ENCODE measurements at places on chromosomes 16 and 17.

GRCh38 chr16:57137043-57137442 is 44.7 kb downstream of the CPNE2 start:
- no peak for DNase-seq

DNA sequence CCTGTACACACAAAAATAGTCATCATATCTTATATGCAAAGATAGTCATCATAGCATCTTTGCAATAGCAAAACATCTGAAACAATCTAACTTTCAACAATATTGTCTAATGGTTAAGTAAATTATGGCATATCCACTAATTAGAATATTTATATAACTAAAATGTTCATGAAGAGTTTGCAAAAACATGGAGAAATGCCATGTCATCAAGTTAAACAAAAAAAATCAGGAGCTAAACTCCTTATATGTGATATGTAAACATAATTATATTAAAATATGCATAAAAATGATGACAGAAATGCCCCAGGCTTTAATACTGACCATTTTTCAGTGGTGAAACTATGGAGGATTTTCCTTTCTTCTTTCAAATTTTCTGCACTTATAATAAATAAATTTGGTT is 22.3 kb upstream of the XYLT1 start:
- no peak for DNase-seq

GRCh38 chr16:11361701-11362451 is 16.6 kb downstream of the RMI2 start:
- DNase-seq, result no peak

DNA sequence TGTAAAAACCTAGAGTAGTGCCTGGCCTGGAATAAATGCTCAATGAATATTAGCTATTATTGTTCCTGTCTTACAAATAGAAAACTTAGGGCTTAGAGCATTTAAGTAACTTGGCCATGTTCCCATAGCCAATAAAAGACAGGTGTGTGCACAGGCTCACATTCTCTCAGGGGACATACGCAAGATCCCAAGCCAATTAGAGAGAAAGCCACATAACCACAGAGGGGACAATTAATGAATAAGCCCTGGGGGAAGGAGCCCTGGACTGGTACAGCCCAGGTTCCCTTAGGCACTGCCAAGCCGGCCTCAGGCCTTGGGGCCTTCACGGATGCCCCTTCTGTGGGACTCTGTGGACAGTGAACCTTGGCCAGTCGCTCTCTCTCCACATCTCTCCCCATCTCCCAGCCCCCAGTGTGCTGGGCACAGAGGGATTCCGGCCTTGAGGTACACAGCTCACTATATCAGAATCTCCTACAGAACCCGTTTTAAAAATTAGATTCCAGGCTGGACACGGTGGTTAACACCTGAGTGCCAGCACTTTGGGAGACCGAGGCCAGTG is 27.3 kb upstream of the ABCC12 start:
- no peak for DNase-seq

- no peak for DNase-seq
Measured at GRCh38 chr16:54171626-54172537, 114.7 kb downstream of the IRX3 start.

DNA sequence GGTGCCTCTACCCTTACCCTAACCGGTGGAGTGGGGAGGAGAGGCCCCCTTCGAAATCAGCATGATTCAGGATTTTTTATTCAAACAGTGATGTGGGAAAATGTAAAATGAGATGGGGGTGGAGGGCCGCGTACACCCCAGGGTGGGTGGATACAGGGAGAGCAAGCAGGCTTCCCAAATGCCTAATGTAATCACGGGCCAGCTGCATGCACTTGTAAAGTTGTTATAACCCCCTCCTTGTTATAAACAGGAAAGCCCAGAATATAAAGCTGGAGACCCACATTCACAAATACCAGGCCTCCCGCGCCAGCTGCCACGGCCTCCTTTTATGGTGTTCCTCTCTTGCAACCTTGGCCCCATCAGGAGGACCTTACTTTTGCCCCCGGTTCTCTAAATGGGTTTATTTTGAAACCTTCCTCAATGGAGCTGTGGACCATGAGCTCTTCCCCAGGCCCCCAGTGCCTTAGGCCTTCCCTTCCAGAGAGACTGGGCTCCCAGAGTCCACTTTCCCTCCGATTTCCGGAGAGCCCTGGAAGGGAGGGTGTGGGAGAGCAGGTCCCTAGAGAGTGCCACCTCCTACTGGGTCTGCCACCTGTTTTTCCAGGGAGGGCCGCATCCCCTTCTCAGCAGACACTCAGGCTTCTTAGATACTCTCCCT is 906 bp upstream of the FOXL1 start:
- no peak for DNase-seq

DNA sequence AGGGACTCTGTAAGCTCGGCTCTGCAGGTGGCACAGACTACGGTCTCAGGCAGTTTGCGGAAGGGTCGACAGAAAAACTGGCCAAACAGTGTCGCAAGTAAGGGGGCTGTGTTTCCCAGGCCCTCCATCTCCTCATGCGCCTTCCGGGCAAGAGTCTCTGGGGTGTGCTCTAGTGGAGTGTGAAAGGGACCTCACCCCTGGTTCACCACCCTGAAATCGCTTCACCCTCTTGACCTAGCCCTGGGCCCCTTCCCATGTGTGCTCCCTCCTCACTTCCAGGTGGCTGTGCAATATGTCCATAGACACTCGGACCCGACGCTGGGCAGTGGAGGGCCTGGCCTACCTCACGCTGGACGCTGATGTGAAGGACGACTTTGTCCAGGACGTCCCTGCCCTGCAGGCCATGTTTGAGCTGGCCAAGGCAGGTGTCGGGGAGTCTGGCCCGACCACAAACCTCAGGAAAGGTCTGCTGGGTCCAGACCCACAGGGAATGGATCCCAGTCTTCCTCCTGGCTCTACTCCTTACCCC is 22.3 kb downstream of the UNC45B start:
- DNase-seq, result no peak

DNA sequence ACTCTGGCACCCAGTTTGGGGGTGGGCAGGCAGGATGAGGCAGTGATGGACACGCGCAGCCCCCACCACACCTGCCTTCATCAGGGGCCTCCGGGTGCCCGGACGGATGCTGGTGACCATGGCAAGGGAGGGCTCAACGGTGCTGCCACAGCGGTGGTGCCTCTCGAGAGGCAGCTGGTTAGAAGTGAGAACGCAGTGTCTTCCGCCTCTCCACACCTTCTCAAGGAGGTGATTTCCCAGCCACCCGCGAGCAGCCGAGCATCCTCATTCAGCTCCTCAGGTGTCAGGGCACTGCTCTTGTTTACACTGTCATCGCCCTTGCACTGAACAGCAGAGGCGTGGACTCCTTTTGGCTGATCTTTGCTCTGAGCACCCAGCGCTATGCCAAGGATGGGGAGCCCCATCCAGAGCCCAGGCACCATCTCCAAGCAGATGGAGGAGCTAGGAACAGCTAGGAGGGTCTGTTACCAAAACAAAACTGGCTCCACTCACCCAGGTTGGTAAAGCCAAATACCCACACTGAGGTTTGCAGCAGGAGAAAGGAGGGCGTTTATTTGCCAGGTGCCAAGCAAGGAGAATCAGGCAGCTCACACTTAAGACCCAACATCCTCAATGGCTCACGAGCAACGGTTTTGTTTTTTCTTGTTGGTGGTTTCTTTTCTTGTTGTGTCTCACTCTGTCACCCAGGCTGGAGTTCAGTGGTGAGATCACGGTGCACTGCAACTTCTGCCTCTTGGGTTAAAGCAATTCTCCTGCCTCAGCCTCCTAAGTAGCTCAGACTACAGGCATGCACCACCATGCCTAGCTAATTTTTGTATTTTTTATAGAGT is 174.3 kb upstream of the TNRC6C start:
- peak; percentile 31 for DNase-seq

GRCh38 chr17:73600103-73600871 is 44.0 kb downstream of the SDK2 start:
- no peak for DNase-seq

- peak; percentile 49 for DNase-seq
Measured at GRCh38 chr16:4505356-4506147, 29.4 kb downstream of the HMOX2 start.

GRCh38 chr17:70523426-70523825 is 354.1 kb downstream of the KCNJ2 start:
- DNase-seq, result no peak

DNA sequence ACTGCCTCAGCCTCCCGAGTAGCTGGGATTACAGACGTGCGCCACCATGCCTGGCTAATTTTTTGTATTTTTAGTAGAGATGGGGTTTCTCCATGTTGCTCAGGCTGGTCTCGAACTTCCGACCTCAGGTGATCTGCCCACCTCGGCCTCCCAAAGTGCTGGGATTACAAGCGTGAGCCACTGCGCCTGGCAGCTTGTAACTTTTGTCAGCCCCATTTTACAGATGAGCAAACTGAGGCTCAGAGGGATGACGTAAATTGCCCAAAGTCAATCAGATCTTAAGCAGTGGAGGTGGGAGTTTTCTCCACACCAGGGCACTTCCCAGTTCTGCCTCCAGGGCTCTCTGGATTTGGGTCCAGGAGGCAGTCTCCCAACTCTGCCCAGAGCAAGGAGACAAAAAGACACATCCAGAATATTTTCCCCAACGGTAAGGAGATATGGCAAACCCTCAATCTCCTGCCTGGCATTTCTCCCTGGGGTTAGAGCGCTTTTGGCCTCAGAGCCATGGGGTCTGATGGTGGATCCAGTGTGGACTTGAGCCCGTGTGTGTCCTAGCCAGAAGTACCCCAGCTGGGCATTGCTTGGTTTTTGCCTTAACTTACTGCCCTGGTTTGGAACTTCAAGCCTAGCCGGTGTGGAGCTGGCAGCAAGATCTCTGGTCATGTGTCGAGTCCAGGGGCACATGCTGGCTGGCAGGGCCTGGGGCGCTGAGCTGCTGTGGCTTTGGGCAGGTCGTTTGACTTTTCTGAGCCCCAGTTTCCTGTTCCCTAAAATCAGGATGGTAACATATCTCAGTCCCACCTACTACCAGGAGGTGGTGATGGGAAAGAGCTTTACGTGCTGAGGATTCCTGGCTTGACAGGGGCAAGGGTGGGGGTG is 3.4 kb downstream of the ADAM11 start:
- no peak for DNase-seq

GRCh38 chr17:28675490-28675889 is 13.5 kb downstream of the SUPT6H start:
- DNase-seq, result no peak

- DNase-seq, result no peak
Measured at GRCh38 chr17:82014432-82014831, 8.2 kb downstream of the CENPX start.

DNA sequence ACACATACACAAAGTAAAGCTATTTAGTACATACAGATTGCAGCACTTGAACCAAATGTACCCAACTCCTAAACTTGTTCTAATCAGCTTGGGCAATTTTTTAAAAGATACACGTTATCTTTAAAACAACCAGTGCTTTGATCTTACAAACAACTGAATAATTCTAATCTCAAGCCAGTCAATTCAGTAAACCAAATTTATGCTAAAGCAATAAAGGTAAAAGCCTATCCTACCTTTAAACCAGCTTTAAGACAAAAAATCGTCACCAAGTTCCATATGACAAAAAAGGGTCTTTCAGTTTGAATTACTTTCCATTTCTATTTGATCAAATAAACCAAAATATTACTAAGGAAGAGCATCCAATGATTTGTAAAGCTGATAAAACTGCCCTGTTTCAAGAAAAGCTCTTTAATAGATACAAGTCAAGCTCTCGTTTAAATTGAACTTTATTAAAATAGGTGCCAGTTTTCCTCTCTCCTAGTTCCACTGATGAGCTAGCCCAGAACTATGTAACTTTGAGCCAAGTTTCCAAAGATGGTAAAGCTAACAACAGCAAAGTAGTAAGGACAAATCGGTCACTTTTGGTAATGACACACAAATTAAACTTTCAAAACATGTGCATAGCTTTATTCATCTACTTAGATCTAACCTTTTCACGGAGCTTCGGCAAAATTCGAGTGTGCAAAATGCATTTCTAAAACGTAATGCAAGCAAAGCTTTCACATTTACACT is 10.2 kb downstream of the CRYBA1 start:
- no peak for DNase-seq

DNA sequence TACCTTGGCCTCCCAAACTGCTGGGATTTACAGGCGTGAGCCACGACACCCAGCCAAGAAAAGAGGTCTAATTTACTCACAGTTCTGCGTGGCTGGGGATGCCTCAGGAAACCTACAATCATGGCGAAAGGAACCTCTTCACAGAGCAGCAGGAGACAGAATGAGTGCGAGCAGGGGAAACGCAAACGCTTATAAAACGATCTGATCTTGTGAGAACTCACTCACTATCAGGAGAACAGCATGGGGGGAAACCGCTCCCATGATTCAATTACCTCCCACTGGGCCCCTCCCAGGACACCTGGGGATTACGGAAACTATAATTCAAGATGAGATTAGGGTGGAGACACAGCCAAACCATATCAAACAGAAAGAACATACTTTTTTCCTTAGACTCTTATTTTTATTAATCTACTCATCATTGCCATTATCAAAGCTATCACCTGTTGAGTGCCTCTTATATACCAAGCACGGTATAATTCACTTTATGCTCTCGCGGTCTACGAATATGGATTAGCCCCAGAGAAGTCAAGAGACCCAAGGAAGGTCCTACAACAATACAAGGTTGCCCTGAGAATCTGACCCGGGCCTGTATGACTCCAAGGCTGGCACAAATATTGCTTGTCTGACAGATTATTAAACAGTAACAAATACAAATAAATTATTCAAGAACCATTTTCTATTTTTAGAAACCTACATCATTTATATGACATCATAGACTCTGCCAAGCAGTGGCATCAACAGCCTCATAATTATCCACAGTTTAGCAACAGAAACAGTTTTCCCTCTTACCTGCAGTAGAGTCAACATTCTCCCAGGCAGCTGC is 2.4 kb downstream of the POLR3K start:
- DNase-seq, result no peak

GRCh38 chr16:79328402-79329165 is 272.0 kb downstream of the MAF start:
- no peak for DNase-seq

DNA sequence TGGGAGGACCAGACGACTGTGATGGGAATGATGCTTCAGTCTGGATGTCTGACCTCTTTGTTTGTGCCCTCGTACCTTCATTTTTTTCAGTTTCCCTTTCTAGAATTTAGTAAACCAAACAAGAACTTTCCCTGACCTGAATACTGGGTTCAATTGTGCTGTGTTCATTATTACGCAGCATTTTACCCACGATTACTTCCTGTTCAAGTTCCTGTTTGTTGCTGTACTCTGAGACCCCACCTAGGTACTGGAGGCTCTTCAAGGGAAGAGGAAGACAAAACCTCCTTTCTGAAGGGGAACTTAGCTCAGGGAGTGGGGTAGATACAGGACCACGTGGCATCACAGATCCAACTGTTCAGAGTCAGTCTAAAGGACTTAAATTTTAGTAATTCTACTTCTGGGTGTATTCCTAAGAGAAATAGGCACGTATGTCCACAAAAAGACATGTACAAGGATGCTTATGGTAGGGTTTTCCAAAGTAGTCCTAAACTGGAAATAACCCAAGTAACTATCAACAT is 9.2 kb upstream of the PRKCB start:
- DNase-seq, result no peak

GRCh38 chr17:82324566-82325285 is 7.3 kb upstream of the CD7 start:
- no peak for DNase-seq

GRCh38 chr17:76318586-76318985 is 10.5 kb upstream of the QRICH2 start:
- no peak for DNase-seq

Measured in stimulated activated CD4-positive, alpha-beta T cell treated with anti-CD3 and anti-CD28 coated beads, Interleukin-12 subunit alpha, Interleukin-12 subunit beta, amount 100 ng/mL, for 48 hours (primary cell).